Left renal cortex interstitium (tissue), 4 donors: ENCODE measurements at places on chromosomes 5 and 9.

- DNase-seq, result no peak
Observed at GRCh38 chr5:105730982-105731381, 1939.8 kb downstream of the EFNA5 start.

DNA sequence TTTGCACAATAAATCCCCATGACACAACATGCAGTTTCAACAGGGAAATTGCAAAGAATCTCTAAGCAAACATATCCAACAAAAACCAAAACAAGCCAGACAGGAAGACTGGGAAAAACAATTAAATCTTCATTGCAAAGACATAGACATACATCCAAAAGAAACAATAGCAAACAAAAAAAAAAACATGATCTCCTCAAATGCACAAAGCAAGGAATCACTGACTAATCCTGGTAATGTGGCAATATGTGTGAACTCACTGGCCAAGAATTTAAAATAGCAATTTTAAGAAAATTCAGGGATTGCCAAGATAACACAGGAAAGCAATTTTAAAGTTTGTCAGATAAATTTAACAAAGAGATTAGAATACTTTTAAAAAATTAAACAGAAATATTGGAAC lies 520.1 kb upstream of the SMC2 start:
- DNase-seq, result no peak

GRCh38 chr5:107919969-107920368 lies 249.2 kb upstream of the EFNA5 start:
- DNase-seq, result no peak

GRCh38 chr5:93519740-93520139 lies 61.3 kb downstream of the NR2F1-AS1 start:
- no peak for DNase-seq

DNA sequence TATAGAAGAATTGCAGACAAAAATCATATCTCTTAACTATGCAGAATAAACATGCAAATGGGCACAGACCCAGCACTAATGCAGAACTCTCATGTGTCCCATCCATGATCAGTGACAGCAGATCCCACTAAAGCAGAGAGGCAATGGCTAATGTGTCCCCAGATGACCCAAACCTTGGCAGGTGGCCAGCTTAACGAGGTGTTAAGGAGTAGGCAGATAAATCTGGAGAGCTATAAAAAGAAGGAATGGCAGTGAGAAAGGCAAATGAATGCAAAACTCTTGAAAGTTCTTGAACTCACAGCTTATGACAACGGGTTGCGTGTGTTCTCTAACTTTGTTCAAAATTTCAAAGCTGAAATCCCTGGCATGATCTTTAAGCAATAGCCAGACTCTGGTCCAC lies 265.4 kb downstream of the RASEF start:
- no peak for DNase-seq

DNA sequence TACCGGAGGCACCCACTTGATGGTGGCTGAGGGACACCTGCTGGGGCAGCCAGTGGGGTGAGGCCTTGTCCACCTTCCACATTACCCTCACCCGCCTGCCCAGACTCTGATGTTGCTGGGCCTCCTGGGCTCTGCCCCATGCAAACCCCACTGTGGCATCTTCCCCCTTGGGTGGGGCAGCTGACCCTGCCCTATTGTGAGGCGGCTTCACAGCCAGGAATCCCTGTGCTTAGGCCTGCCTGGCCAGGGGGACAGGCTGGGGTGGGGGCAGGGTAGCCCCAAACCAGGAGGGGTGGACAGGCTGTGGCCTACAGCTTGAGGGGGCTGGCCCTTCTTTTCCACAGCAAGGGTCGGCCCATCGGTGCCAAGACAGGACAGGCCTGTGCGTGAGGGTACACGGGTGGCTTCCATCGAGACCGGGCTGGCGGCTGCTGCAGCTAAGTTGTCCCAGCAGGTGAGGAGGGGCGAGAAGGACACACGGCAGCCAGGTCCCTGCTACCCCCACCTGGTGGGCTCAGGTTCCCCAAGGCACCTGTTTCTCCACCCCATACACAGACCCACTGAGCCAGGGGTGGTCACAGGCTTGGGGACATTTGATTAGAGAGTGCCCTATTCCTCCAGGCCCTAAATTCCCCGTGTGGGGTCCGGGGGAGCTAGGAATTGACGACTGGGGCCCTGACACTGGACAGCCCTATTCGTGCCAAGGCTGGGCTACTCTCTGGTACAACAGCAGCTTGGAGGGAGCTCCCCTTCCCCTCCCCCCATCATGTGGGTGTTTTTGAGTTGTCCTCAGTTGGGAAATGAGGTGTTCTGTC lies 99.2 kb downstream of the PHF2 start:
- no peak for DNase-seq

DNA sequence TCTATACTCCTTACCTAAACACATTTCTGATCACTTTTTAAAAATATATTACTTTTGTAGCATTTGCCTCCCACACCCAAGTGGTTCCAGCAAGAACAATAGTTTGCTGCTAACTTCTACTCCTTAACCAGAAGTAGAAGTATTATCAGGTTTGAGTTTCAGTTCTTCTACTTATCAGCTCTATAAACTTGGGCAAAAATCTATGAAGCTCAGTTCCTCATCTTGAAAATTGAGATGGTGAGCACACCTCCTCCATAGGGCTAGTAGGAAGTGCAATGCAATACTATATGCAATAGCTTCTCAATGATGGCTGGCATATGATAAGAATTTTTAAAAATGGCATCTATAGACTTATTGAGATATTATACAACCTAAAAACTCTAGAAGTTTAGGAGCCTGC lies 283.7 kb downstream of the TLR4 start:
- no peak for DNase-seq

DNA sequence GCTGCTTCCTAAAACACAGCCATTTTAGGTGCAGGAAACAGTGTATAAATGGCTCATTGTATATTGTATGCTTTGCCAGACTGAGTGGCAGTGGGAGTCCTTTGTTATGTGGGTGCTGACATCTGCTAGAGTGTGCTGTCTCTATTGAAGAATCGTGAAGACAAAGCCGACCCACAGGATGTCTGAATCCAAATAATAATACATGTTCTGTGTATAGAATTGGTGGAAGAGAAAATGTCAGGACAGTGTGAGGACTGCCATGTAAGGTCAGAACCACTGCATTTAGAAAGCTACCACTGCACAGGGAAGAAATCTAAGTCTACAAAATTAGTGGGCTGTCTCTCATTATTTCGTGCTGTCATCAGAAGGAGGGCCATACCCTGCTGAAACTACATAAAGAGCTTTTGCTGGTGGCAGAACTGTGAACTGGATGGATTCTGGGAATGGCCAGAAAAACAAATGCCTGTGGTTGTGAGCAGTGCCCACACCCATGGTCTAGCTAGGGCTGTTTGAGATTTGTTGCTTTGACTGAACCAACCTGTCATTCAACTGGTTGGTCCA lies 2.5 kb downstream of the IL7R start:
- DNase-seq, result no peak

DNA sequence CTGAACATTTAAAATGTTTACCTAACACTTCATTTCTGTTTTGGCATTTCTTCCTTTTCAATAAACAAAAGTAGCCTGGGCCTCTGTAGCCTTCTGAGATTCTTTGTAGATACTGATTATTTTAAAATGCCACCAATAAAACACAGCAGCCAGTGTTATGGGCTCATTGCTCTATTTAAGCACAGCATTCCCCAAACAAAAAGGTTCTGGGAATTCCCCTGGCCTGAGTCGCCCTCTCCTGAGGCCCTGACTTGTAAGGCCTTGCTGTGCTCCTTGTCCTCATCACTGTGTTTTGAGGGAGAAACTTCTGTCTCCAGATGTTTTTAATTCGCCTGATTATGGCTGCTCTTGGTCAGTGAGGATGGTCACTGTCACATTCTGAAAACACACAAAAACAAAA lies 33.0 kb upstream of the CTXN3 start:
- no peak for DNase-seq
